ENCODE measurements at places on chromosomes 16 and 17.

- DNase-seq = no peak
Measured at GRCh38 chr16:24972608-24973220, 42.5 kb downstream of the ARHGAP17 start.

GRCh38 chr16:10949424-10949970 lies 5.1 kb downstream of the CLEC16A start:
- no peak for DNase-seq

GRCh38 chr17:16486373-16487250 lies 5.4 kb downstream of the LRRC75A start:
- DNase-seq = no peak

- DNase-seq = peak; percentile 7
Measured at GRCh38 chr16:74297145-74297665, 591 bp downstream of the PSMD7 start.

- DNase-seq = no peak
Measured at GRCh38 chr16:28820016-28820415, 2.8 kb upstream of the ATXN2L start.

DNA sequence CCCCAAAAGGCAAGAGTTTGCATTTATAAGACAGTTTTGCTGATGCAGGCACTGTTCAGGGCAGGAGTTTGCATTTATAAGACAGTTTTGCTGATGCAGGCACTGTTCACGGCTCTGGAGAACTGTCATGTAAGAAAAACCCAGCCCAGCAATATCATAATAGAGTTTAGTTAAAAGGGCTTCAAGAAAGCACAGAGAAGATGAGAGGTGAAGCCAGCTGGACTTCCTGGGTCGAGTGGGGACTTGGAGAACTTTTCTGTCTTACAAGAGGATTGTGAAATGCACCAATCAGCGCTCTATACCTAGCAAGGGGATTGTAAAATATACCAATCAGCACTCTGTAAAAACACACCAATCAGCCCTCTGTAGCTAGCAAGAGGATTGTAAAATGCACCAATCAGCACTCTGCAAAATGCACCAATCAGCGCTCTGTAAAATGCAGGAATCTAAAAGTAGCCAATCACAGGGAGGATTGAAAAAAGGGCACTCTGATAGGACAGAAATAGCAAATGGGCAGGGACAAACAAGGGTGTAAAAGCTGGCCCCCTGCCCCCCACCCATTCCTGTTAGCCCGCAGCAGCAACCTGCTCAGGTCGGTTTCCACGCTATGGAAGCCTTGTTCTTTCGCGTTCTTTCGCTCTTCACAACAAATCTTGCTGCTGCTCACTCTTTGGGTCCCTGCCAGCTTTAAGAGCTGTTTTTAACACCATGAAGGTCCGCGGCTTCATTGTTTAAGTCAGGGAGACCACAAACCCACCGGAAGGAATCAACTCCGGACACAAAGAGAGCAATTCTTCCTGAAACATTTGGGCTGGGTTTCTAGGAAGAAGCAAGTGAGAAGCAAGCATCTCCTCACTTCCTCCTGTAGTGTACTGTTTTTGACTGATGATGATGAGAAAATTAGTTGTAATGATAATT lies 1.8 kb upstream of the CBX1 start:
- DNase-seq = no peak

DNA sequence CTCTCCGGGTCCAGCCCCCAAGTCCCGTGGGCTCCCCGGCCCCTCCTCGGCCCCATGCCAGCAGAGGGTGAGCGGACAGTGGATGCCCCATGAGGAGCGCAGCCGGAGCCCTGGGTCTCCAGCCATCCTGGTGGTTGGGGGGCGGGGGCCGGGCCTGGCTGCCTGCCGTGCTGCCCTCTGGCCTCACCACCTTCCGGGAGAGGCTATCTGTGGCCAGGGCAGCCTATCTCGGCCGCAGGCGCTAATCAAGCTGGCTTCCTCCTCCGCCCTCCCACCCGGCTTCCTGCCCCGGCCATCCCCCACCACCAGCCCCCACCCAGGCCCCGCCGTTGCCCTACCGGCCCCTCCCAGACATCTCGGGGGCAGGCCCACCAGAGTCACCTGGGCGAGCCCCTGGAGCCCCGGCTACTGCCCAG lies 46.8 kb downstream of the ZFPM1 start:
- no peak for DNase-seq

- no peak for DNase-seq
Measured at GRCh38 chr16:10906914-10907756, 30.1 kb downstream of the CIITA start.

DNA sequence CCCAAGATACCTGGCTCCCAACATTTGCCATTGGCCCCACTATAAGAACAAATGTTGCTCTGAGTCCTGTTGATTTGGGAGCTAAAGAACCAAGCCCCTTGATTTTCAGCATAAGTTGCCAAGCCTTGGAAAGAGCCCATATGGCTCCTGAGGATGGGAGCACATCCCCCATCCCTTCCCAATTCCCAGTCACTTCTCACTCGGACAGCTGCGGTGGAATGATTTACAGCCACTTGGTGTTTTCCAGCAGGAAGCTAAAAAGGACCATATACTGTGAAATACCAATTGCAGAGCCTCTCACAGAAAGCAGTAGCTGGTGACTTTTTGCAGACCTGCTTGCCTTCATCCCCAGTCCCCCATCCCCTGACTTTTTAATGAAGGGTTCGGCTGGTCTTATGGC lies 524.6 kb downstream of the GRIN2A start:
- no peak for DNase-seq

Measured in activated CD4-positive, alpha-beta T cell treated with anti-CD3 and anti-CD28 coated beads, Interleukin-2, amount 50 U/mL, for 24 hours (primary cell).